Activated CD4-positive, alpha-beta memory T cell treated with anti-CD3 and anti-CD28 coated beads, Interleukin-2, amount 10 ng/mL, durations not matched to agents 7 days and 5 days (primary cell): ENCODE measurements at places on chromosomes 2 and 18.

GRCh38 chr2:98539056-98539735 is 69.1 kb downstream of the COA5 start:
- no peak for DNase-seq

GRCh38 chr2:219281588-219281987 is 2.4 kb downstream of the DNAJB2 start:
- no peak for DNase-seq

DNA sequence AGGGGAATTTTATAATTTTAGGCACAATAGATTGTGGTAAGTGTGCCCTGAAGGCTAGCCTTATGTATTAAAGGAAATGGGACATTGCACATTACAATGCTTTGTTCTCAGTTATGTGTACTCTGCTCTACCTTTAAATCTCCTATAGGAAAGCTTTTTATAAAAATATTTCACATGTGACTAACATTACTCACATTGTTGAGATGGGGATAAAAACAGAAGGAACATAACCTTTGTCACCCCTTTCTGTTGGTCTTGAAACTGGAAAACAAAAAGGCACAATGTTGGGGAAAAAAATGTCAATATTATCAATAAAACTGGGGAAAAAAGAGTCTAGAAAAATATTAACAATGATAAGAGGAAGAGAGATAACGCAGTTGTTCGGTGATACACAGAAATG is 17.3 kb upstream of the STAT1 start:
- no peak for DNase-seq

DNA sequence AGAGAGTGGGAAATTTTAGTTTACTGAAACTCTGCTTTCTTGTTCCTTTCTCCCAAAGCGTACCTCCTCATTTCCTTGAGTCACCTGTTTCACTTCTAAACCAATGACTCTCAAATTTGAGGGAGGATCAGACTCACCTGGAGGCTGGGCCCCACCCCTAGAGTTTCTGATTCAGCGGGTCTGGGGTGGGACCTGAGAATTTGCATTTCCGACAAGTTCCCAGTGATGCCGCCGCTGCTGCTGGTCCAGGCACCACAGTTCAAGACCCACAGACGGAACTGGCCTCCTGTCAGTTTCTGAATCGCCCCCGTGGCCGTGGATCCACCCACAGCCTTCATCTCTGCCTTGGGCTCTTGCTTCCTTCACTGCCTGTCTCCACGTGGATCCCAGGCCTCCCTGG is 44.9 kb upstream of the PELI1 start:
- no peak for DNase-seq

DNA sequence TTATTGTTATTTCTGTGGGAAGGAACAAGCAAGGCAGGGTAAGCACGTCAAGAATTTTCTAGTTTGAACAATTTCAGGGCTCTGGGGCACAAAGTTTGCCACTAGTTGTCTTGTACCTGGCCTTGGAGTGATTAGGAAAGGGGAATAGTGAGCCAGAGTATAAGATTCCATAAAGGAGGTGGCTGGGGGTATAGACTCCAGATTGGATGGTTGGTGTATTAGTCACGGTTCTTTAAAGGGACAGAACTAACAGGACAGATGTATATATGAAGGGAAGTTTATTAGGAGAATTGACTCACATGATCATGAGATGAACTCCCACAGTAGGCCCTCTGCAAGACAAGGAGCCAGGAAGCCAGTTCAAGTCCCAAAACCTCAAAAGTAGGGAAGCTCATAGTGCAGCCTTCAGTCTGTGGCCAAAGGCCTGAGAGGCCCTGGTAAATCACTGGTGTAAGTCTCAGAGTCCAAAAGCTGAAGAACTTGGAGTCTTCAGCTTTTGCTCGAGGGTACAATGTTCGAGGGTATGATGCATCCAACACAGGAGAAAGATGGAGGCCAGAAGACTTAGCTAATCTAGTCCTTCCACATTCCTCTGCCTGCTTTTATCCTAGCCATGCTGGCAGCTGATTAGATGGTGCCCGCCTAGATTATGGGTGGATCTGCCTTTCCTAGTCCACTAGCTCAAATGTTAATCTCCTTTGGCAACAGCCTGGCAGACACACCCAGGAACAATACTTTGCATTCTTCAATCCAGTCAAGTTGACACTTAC is 31.5 kb upstream of the PTPRM start:
- DNase-seq, result no peak

GRCh38 chr2:178219247-178219646 is 24.9 kb downstream of the OSBPL6 start:
- no peak for DNase-seq

GRCh38 chr2:114456566-114456965 is 14.1 kb downstream of the DPP10 start:
- DNase-seq, result no peak

DNA sequence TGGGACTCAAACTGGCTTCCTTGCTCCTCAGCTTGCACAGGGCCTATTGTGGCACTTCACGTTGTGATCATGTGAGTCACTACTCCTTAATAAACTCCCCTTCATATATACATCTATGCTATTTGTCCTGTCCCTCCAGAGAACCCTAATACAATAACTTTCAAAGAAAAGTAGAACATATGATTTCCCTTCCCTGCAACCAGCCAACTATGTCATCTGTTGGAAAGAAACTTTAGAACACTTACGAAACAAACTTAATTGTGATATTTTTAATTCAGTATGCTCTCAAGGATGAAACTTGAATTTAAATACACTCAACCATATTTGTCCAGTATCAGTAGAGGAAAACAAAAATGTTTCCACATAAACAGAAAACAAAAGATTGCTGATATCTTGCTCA is 84.4 kb downstream of the DYM start:
- no peak for DNase-seq

GRCh38 chr18:23664674-23665073 is 2.0 kb upstream of the ANKRD29 start:
- no peak for DNase-seq

DNA sequence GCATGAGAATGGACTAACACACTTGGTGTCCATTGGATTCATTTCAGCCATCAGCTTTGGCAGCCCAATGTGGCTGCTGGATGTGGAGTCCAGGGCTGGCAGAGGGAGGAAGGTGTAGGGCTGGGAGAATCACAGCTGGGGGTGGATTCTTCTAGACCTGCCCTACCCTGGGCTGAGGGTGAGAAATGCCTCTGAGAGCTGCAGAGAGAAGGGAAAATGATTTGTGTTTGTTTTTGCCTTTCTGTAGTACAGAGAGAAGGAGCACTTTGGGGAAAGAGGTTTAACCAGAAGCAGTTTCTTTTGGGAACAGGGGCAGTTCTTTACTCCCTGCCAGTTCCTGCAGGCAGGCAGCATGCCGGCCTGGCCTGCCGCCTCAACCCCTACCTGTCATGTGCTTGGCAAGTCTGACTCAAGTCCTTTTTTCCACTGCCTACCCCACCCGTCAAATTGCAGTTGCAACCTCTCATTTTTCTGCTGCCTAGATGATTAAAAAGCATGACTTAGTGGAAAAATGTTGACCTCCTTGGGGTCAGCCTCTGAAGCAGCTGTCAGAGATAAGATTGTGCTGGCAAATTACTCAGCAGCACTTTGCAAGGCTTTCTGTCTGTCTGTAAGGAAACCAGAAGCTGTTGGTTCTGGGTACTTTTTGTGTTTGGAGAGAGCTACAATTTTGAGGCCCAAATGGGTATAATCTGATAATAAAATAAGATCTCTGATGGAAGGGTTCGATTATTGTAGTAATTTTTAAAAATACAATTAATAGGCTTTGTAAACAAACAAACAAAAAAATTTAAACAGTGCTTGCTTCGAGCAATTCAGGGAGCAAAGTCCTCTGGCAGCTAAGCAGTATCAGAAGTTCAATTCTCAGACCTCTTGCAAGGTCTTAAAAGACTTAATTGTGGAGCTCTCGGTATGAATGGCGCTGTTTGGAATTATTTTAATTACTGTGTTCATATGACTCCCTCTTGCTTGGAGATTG is 21.7 kb downstream of the LBH start:
- peak; percentile 65 for DNase-seq

- DNase-seq, result no peak
Measured at GRCh38 chr2:63876311-63876710, 34.6 kb downstream of the UGP2 start.

DNA sequence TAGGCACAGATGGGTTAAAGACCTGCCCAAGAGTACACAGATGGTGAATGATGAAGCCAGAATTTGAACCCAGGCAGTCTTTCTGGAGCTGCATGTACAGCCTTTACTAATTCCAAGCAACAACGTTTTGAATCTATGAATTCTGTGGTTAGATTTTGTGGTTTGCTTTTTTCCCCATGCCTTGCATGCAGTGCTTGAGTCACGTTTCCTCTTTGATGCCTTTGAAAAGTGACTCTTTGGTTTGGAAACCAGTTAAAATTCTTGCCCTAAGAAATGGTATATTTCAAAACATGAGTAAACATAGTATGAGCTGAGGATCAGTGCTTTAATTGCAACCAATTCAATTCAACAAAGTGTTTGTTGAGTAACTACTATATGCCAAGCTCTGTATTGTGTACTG is 48.2 kb upstream of the PPM1B start:
- DNase-seq, result peak; percentile 31

- no peak for DNase-seq
Measured at GRCh38 chr2:47016172-47016913, 100.7 kb upstream of the MCFD2 start.

DNA sequence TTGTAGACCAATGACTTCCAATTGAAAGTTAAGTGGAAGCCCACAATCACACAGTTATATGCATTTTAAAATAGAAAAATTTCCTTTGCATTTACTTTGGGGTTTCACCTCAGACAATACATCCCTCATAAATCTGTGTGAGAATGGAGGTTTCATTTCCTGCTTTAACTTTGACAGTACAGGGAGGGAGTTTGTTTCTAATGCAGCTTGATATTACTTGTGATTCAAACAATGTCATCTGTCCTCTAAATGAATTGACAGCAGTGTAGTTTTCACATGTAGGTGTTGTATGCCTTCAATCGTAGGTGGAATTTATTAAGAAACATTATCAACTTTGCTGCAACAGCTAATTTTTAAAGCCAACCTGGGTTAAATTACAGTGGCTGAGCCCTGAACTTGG is 75.2 kb downstream of the TMEFF2 start:
- DNase-seq, result no peak

DNA sequence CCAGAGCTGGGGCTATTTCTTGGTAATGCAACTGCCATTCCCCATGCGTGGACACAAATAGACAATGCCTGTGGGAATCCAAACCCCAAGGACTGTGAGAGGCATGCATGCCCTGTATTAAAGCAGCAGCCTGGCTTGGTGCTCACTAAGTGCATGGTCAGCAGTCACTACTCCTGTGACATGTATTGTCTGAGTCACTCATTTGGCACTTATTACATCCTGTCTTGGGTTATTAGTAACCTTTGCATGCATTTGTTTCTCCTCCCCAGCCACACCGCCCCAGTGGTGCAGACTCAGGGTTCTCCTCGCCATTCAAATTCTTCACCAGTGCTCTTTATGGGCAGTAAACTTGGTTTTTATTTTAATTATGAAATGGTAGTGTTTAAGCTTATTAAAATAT is 30.2 kb downstream of the PRKCE start:
- DNase-seq, result peak; percentile 17

- DNase-seq, result no peak
Measured at GRCh38 chr2:212145121-212145520, 393.5 kb downstream of the ERBB4 start.

- no peak for DNase-seq
Measured at GRCh38 chr2:3492951-3493614, 26.2 kb downstream of the ADI1 start.

DNA sequence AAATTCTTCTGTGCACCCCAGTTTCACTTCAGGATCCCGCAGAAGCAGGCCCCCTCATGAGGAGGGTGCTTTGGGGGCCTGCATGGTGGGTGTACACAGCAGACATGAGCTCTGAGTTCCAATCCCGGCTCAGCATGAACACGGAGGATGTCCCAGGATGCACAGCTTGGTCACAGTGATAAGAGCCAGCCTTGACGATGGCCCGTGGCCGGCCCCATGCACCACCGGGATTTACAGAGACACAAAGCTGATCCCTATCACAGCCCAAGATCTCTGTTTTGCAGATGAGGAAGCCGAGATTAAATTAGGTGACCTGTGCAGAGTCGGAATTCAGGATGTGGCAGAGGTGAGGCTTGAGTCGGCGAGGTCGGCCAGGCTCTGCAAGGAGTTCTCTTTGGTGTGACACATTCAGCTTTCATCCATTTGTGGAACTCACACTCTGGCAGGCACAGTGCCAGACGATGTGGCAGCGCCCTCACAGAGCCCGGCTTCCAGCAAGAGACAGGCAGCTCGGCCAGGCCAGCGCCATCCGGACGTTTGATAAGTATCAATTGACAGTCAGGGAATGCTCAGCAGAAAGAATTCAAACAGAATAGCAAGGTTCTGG is 456.3 kb upstream of the MYT1L start:
- DNase-seq, result no peak

GRCh38 chr2:20568501-20569463 is 82.1 kb downstream of the HS1BP3 start:
- no peak for DNase-seq

DNA sequence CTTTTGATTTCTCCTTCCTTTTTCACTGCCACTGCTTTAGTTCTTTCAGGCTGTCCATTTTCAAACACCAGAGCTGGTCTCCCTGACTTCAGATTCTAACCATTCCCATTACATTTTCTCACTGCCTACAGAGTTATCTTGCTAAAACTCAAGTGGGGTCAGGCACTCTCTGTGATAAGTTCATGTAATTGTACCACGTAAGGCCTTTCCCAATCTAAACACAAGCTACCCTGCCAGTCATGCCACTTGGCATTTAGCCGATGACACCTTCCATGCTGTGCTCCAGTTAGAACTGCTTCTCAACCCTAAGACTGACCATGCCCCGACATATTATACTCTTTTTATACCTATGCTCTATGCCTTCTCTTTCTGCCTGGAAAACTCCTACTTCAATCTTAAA is 592.4 kb downstream of the DPP10 start:
- no peak for DNase-seq

GRCh38 chr2:121099329-121100290 is 185.4 kb downstream of the TFCP2L1 start:
- DNase-seq, result no peak

- DNase-seq, result no peak
Measured at GRCh38 chr18:13582178-13582670, 144.1 kb downstream of the FAM210A start.

GRCh38 chr2:96427917-96428316 is 77.2 kb downstream of the NEURL3 start:
- no peak for DNase-seq

DNA sequence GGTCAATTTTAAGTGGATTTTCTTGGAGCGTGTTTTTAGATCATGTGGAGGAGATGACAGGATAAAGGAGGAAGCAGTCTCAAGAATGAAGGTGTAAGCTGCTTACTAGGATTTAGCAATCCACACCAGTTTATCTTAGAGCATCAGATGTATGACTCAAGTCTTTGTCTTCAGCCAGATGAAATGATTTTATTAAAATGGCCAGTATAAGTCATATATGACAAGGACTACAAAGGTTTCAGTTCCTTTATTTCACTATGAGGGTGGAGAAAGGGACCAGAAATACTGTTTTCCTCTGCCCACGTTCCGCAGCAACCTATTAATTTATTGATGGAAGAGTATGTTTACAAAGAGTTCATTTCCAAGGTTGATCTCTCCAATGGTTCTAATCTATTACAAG is 970.5 kb upstream of the SLC39A10 start:
- DNase-seq, result no peak

- DNase-seq, result no peak
Measured at GRCh38 chr2:170034596-170034995, 143.4 kb upstream of the MYO3B start.

- no peak for DNase-seq
Measured at GRCh38 chr2:181430406-181431118, 26.6 kb upstream of the ITGA4 start.

GRCh38 chr2:105873281-105873680 is 128.6 kb downstream of the NCK2 start:
- no peak for DNase-seq

GRCh38 chr18:62792016-62792415 is 76.7 kb downstream of the PHLPP1 start:
- DNase-seq, result no peak

GRCh38 chr2:120594856-120595685 is 140.6 kb upstream of the GLI2 start:
- DNase-seq, result no peak
